Hematopoietic multipotent progenitor cell treated with erythropoietin and hydrocortisone succinate and interleukin-3 and kit ligand, for 17 days (in vitro differentiated cells): ENCODE measurements at places on chromosomes 2 and 18.

GRCh38 chr2:60216452-60216995 is 336.9 kb downstream of the BCL11A start:
- no peak for DNase-seq

DNA sequence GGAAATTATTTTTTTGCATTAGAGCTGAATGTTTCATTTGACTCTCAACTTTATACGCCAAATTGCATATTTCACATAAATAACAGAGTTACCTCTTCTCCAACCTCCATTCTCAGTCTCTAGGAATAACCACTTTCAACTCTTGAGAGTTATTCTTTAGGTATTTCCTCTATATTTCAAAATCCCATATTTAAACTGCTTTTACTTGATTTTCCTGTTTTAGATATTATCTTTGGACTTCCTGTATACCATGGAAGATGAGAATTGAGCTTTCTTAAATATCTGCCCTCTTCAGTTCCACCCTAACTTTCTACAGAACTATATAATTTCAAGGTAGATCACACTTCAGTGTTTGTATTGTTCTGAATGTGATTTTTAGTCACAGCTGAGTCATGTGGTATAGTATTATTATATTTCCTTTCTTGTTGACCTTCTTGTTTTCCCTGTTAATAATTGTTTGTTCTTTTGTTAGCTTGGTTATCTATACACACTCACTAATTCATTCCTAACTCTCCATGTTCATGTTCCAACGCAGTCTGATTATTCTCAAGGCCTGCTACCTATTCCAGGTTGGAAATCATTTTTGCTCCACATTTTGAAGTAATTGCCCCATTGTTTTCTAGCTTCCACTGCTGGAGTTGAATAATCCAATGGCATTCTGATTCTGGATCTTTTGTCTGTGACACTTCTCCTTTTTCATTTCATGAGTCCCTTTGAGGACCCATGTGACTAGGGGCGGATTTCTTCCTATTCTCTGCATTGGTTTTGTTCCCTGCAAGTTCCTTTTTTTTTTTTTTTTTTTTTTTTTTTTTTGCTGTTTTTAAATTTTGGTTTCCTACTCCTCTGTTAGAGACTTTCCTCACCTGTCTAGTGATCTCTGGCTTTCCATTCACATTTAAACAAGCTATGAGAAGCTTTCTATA is 156.8 kb upstream of the RBMS1 start:
- DNase-seq: no peak

DNA sequence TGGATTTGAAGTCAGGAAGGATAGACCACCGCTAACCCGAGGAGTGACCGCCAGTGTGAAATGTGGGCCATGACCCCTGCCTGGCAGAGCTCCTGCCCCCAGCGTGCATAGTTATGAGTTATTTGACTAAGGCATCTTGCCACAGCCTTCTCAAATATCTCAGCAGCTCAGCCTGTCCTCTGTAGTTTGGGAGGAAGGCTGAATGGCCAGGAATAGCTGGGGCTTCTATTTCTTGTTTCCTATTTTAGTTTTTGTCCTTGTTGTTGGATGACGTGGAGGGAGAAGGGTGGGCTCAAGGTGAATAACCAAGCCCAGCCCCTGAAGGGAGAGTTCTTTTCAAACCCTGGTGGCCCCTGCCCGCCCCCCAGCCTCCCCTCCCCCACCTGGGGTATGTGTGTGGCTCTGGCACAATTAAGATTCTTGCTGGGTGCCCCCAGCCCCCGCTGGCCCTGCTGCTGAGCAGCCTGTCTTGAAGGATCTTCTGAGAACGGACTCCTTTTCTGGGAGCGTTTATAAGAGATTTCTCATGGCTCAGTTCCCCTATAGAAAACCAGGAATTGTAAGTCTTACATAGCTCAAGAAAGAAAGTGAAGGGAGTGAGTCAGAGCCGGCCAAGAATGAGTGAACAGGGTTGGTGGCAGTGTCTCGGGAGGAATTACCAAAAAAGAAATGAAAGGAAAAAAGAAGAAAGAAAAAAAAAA is 157.4 kb downstream of the GLI2 start:
- no peak for DNase-seq

GRCh38 chr2:128291161-128291843 is 27.4 kb downstream of the HS6ST1 start:
- DNase-seq: no peak

- no peak for DNase-seq
Observed at GRCh38 chr2:98477036-98477435, 32.4 kb downstream of the INPP4A start.

- DNase-seq: no peak
Observed at GRCh38 chr2:112031473-112032223, 23.4 kb upstream of the TMEM87B start.

DNA sequence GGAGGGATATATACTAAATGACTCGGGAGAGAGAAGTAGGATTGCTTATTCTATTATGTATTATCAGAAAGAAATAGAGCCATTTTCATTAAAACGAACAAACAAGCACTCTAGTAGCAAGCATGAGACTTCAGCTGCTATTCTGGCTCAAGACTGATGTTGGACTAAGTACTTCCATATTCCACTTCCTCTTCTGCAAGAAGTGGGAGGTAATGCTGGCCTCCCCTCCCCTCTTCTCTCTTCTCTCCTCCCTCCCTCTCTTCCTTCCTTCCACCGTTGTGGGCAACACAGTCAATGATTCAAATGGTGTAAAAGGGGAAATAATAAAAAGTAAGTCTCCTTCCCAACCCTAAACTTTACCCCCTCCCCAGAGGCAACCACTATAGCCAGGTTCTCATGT is 62.6 kb downstream of the EMX1 start:
- DNase-seq: no peak

- no peak for DNase-seq
Observed at GRCh38 chr2:231124838-231125568, at the start of gene HTR2B. TSS of gene HTR2B (minus strand) at chr2:231125042. CDS start at chr2:231123764, 1,278 bp downstream.

GRCh38 chr2:229314117-229314516 is 43.0 kb upstream of the PID1 start:
- DNase-seq: no peak

GRCh38 chr2:150876251-150876950 is 385.3 kb downstream of the RBM43 start:
- no peak for DNase-seq

- no peak for DNase-seq
Observed at GRCh38 chr18:23588836-23589560, 2.7 kb upstream of the NPC1 start.
